Gastrocnemius medialis (tissue), 4 donors: ENCODE measurements at places on chromosomes 1 and 21. TPM values are rescaled to one million over a fixed set of nuclear protein-coding genes. Genes with fewer than 3 reads are reported as not detected.

- no peak for DNase-seq
- H3K36me3 ChIP-seq, result no peaks in the 10 kb centered on the region
- H3K4me1 ChIP-seq, result no peaks in the 10 kb centered on the region
- H3K4me3 ChIP-seq, result no peak overlapping the region
Observed at GRCh38 chr1:94111879-94112278, 9.1 kb downstream of the ABCA4 start.

DNA sequence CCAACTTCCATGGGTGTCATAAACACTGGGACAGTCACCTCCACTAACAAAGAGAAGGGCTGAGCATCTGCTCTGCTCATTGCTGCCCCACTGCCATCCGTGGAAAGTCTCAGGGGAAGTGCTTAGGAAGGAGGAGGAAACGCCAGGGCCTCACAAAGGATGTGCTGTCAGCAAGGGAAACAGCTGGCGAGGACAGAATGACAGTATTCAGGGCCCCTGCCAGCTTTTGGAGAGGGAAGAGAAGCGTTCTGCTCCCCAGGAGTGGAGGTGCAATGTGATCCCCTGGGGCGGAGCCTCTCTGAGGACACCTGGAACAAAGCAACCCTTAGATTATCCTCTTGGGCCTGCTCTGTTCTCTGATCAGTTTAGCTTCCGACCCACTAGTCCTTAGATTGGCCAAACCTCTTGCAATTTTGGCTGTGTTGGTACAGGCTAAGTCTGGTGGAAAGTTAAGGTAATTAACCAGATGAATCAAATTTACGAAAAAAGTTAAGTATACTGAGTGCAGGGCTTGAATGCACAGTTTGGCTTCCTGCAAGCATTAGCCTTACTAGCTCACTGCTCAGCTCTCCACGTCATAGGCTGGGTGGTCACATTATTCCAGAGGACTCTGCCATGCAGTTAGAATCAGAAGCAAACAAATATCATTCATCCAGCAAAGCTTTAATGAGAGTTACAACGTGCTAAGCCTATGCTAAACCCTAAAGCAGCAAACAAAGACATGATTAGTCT, 170.2 kb upstream of the NFIA start:
- no peaks in the 10 kb centered on the region for H3K27me3 ChIP-seq
- peak overlapping the region; percentile 35 for H3K27ac ChIP-seq
- H3K36me3 ChIP-seq, result no peaks in the 10 kb centered on the region
- H3K4me1 ChIP-seq, result peaks cover 15% of the 10 kb centered on the region
- DNase-seq, result peak; percentile 77

DNA sequence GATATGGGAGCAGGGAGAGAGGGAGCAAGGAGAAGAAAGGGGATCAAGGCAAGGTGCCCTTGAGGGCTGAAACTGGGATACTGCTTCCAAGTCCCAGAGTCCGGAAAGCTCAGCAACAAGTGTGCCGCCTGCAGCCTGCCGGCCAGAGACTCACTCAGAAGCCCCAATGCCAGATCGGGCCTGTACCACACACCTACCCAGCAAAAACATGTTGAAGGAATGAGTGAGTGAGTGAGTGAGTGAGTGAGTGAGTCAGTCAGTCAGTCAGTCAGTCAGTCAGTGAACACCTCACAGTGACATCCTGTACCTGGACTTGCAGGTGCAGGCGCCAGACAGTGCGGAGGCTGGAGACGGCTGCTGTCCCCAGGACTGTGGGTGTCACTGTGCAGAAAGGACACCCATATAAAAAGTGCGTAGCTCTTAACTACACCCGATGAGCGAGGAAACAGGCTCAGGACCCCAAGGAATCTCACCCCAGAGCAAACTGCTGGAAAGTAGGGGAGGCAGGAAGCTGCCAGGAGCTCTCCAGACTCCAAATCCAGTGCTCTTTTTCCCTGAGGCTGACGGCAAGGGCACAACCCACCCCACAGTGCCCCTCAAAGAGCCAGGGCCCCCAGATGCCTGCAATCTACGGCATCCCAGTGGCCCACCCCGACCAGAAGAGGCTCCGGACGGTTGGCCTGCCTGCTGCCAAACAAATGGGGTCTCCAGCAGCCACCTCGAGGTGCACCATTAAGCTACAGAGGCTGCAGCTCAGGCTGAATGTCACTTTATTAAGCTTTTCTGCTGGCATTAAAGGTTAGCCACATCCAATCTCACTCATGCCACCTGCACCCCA, 261.7 kb downstream of the NPHP4 start:
- no peak overlapping the region for H3K4me3 ChIP-seq
- H3K27me3 ChIP-seq, result no peaks in the 10 kb centered on the region
- H3K4me1 ChIP-seq, result no peaks in the 10 kb centered on the region
- H3K36me3 ChIP-seq, result no peaks in the 10 kb centered on the region
- no peak overlapping the region for H3K27ac ChIP-seq

GRCh38 chr21:36381841-36382589, 3.2 kb upstream of the CHAF1B start:
- peak overlapping the region; percentile 91 for H3K27ac ChIP-seq
- DNase-seq, result no peak
- peaks cover 34% of the 10 kb centered on the region for H3K4me1 ChIP-seq
- H3K36me3 ChIP-seq, result peaks cover 10% of the 10 kb centered on the region
- H3K27me3 ChIP-seq, result no peaks in the 10 kb centered on the region

DNA sequence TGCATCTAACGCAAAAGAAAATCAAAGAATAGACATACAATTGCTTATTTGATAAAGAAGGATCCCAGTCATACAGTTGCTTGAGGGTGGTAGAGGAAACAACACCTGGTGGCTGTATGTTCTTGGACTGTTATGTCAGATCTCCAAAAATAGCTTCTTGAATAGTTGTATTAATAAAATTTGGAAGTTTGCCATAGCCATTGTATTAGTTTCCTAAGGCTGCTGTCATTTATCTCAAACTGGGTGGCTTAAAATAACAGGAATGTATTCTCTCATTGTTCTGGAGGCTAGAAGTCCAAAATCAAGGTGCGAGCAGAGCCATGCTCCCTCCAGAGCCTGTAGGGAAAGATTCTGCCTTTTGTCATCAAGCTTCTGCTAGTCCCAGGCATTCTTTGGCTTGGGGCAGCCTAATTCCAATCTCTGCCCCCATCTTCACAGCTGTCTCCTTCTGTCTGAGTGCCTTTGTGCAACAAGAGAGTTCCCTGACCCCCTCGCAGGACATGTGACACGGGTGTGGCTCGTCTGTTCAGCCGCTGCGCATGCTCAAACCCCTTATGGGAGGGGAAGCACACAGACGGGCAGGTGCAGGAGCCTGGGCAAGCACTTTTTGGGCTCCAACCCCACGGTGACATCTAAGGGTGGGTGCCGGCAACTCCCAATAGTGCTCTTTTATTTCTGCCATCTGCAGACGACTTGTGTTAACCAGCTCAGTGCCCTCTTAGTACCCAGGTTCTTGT, 21.7 kb upstream of the GRIK1 start:
- no peaks in the 10 kb centered on the region for H3K36me3 ChIP-seq
- no peak for DNase-seq
- H3K4me3 ChIP-seq, result no peak overlapping the region
- H3K27me3 ChIP-seq, result no peaks in the 10 kb centered on the region
- H3K27ac ChIP-seq, result no peak overlapping the region
- no peaks in the 10 kb centered on the region for H3K4me1 ChIP-seq

GRCh38 chr1:187816646-187817045, 987.9 kb downstream of the PLA2G4A start:
- no peak overlapping the region for H3K4me3 ChIP-seq
- no peaks in the 10 kb centered on the region for H3K36me3 ChIP-seq
- no peaks in the 10 kb centered on the region for H3K4me1 ChIP-seq
- H3K27me3 ChIP-seq, result no peaks in the 10 kb centered on the region

GRCh38 chr1:65189576-65190115, 41.6 kb downstream of the AK4 start:
- no peak overlapping the region for H3K4me3 ChIP-seq
- no peaks in the 10 kb centered on the region for H3K4me1 ChIP-seq
- H3K36me3 ChIP-seq, result no peaks in the 10 kb centered on the region
- no peak overlapping the region for H3K27ac ChIP-seq

GRCh38 chr1:65330822-65331221, 21.5 kb downstream of the DNAJC6 start:
- no peak for DNase-seq
- no peaks in the 10 kb centered on the region for H3K4me1 ChIP-seq
- no peaks in the 10 kb centered on the region for H3K36me3 ChIP-seq
- no peak overlapping the region for H3K4me3 ChIP-seq

DNA sequence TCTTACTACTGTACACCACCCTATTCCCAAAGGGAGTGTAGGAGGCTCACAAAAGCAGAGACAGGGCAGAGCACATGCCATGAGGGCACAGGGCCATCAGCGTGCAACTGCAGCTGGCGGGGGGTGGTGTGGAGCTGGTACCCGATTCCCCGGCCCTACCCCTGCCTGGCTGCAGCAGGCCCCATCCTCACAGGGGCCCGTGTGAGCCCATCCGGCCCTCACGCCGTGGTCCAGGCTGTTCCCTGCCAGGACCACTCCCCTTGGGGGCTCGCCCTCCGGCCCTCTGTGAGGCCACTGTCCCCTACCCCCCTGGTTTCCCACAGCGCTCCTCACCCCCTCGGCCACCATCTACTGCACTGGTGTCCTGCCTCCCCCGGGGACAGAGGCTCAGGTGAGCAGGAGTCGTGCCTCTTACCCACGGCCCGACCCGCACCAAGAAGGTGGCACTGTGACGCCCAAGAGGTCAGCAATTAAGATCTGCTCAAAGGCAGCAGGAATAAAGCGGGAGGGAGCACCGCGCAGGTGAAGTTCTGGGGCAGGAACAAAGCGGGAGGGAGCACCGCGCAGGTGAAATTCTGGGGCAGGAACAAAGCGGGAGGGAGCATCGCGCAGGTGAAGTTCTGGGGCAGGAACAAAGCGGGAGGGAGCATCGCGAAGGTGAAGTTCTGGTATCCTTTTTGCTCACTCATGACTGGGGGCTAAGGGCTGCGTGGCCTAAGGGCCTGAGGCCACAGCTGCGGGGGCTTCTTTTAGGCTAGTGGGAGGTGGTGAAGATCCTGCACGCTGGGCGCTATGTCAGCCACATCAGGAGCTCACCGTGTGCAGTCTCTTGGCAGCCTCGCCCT, 3.9 kb downstream of the POFUT2 start:
- no peak for DNase-seq
- no peak overlapping the region for H3K27ac ChIP-seq
- H3K4me3 ChIP-seq, result no peak overlapping the region
- H3K36me3 ChIP-seq, result peaks cover 53% of the 10 kb centered on the region
- peaks cover 17% of the 10 kb centered on the region for H3K4me1 ChIP-seq

DNA sequence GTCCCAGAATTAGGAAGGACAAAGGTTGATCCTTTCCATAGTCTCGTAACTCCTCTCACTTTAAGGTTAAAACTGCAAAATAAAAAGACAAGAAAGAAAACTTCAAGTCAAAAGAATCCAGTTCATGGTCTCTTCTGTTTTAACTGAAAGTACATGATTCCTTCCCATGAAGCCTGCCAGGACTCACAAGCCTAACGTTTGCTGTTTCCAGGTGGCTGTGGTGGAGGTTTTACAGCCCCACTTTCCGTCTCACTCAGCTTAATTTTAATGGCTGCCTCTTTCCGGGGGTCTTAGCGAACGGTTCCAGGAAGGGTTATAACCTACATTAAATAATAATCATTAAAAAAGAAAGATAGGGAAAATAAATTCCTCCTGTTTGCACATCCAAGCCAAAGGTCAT, 136.8 kb upstream of the SPAG17 start:
- no peaks in the 10 kb centered on the region for H3K4me1 ChIP-seq
- H3K27me3 ChIP-seq, result no peaks in the 10 kb centered on the region
- DNase-seq, result no peak
- H3K36me3 ChIP-seq, result no peaks in the 10 kb centered on the region

DNA sequence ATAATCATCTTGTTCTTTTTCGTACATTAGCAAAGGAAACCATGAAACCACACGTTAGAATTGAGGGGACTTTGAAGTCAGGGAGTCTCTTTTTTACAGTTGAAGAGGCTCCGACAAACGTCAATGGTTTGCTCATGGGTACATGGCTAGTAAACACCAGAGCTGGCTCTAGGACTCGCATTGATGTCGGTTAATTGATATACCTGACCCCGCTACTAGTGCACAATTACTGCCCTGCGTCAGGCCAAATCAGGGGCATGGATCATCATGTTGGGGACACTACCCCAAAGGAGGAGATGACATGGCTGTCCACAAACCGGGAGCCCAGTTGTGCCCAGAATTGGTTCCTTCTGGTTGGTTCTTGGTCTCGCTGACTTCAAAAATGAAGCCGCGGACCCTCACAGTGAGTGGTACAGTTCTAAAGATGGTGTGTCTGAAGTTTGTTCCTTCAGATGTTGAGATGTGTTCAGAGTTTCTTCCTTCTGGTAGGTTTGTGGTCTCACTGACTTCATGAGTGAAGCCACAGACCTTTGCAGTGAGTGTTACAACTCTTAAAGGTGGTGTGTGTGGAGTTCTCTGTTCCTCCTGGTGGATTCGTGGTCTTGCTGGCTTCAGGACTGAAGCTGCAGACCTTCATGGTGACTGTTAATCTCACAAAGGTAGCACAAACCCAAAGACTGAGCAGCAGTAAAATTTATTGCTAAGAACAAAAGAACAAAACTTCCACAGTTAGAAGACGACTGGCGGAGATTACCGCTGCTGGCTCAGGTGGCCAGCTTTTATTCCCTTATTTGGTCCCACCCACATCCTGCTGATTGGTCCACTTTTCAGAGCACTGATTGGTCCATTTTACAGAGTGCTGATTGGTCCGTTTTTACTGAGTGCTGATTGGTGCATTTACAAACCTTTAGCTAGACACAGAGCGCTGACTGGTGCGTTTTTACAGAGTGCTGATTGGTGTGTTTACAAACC, 126.9 kb upstream of the ERRFI1 start:
- no peaks in the 10 kb centered on the region for H3K4me1 ChIP-seq
- no peak for DNase-seq
- no peaks in the 10 kb centered on the region for H3K27me3 ChIP-seq
- H3K27ac ChIP-seq, result no peak overlapping the region
- H3K36me3 ChIP-seq, result no peaks in the 10 kb centered on the region
- H3K4me3 ChIP-seq, result no peak overlapping the region

DNA sequence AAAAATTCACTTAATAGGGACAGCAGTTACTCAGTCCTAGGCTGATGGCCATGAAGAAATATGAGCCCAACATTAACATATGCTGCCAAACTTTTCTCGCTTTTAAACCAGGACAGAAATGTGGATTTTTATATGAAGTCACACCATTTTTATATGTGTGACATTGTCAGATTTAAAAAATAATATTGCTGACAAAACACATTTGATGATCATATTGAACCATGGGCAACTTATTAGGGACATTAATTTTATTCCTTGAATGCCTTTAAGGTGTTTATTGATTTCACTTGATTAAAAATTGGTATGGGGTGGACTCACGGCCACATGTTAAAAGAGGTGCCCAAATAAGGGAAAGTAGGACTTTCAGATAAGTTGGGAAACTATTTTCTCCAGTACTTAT, 58.6 kb downstream of the RPRD2 start:
- peaks cover 5% of the 10 kb centered on the region for H3K36me3 ChIP-seq
- no peak overlapping the region for H3K4me3 ChIP-seq
- H3K4me1 ChIP-seq, result no peaks in the 10 kb centered on the region
- no peak for DNase-seq
- H3K27me3 ChIP-seq, result no peaks in the 10 kb centered on the region

GRCh38 chr21:39587376-39587775, 25.4 kb upstream of the B3GALT5 start:
- no peaks in the 10 kb centered on the region for H3K4me1 ChIP-seq
- H3K36me3 ChIP-seq, result no peaks in the 10 kb centered on the region
- no peaks in the 10 kb centered on the region for H3K27me3 ChIP-seq
- H3K4me3 ChIP-seq, result no peak overlapping the region
- H3K27ac ChIP-seq, result no peak overlapping the region

Gene PIK3CD
- 1.7 TPM for total RNA-seq

Gene FALEC
- total RNA-seq, result not detected

Gene CFHR2
- not detected for total RNA-seq

Gene ALPL
- total RNA-seq, result 1.5 TPM

Gene CPTP
- 42.6 TPM for total RNA-seq

Gene SPRR3
- not detected for total RNA-seq

Gene SLC19A1
- total RNA-seq, result 9.6 TPM

Gene ZFP69
- total RNA-seq, result 0.41 TPM
